ENCODE measurements at places on chromosomes 12 and 14.

- DNase-seq = no peak
These were observed 51.2 kb downstream of the OSBPL8 start for GRCh38 chr12:76508128-76508980.

GRCh38 chr12:62950317-62950716 lies 15.4 kb upstream of the PPM1H start:
- no peak for DNase-seq

GRCh38 chr12:25241167-25242020 lies 9.3 kb downstream of the KRAS start:
- DNase-seq = no peak

- DNase-seq = no peak
These were observed 77.7 kb downstream of the SLC15A4 start for GRCh38 chr12:128745772-128746689.

DNA sequence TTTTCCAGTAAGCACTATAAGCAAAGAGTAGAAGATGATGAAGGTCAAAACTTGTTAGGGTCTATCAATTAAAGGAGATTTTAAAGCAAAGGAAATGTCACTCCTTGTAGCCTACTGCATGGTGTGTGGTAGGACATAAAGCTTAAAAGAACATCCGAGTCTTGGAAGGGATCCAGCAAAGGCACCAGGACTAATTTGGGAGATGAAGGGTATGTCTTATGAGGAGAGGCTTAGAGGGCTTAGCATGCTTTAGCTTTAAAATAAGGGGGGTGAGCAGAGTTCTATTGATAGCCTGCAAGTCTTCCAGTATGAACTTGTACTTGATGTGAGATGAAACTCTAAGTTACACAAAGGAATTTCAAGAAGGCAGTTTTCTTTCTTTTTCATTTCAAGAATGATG lies 11.8 kb upstream of the MYBPC1 start:
- DNase-seq = no peak

DNA sequence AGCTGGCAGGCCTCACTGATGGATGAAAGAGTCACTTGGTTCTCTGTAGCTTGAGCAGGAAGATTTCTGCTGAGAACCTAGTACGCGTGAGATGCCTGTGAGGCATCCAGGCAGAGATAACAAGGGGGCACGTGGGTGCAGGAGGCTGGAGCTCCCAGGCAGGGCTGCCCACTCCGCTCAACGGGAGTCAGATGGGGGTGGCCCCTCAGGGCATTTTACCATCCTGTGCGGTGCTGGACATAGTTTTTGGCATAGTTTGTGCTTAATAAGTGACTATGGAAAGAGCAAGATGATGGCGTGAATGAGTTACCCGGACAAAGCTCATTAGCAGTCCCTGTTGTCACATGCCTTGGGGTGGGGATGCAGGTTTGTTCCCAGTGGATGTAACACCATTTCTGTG lies 182.8 kb downstream of the TSPAN9 start:
- no peak for DNase-seq

DNA sequence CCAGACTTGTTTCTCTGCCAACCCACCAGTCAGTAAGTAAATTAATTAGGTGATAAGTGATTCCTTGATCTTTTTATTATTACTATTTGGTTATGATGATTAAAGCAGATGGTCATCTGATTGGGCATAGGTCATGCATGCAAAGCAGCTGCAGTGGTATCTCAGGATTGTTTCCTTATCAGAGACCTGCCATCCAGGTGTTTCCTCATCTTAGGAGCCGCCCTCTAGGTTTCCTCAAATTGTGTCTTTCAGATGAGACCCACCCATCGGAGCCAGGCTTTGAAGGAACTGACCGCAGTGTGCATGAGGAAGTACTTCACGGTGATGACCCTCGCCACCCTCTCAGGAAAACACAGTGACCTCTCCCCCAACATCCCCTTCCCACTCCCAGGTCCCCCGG lies 63.3 kb downstream of the ZFP36L1 start:
- DNase-seq = no peak

DNA sequence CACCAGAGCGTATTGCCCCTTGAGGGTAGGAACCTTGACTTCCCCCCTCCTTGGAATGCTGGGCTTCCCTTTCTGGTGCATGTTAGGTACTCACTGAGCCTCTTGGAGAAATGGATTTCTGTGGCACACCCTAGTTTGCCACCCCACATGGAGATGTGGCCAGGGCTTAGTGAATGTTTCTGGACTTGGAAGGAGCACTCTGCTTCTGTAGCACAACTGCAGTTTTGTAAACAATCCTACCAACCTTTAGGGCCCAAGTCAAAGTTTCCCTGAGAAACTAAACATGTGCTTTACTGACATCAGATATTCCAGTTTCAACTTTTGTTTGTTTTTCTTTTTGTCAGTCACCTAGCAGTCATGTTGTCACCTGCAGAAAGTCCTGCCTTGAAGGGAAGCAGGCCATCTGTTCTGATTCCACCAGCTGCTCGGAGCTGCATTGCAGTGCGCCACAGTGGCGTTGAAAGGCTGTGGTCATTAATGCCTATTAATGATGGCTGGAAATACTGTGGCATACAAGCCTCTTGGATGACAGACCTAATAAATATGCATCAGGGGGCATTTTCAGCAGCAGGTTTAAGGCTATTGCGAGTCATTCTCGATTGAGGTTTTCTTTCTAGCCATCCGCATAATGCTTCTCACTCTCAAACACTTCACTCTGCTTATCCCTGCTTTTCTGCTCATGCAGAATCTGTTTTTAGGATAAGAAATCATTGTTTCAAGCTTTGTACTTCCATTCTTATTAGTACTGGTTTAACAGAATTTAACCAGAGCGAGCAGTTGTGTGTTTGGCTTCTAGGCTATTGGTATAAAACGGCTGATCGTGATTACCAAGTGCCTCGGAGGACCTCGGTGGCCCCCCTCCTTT lies 7.8 kb downstream of the PELI2 start:
- no peak for DNase-seq

GRCh38 chr12:64660237-64661018 lies 50.1 kb downstream of the RASSF3 start:
- no peak for DNase-seq

GRCh38 chr12:28313631-28314030 lies 123.4 kb downstream of the CCDC91 start:
- DNase-seq = no peak

GRCh38 chr12:53751336-53752191 lies at the start of gene CISTR:
TSS of gene CISTR (minus strand) at chr12:53751979.
- DNase-seq = no peak

DNA sequence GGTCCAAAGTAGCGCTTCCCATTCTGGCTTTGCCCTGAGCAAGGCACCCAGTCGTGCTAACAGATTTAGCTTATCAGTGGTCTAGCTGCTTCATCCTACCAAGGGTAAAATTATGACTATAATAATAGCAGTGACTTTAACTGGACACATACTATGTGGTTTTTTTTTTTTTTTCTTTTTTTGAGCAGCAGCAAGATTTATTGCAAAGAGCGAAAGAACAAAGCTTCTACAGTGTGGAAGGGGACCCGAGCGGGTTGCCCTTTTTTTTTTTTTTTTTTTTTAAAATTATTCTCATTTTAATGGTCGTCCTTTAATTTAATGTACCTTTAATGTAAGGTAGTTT lies 505 bp downstream of the HELB start:
- DNase-seq = no peak

GRCh38 chr12:117069926-117070900 lies 29.0 kb downstream of the TESC start:
- no peak for DNase-seq

DNA sequence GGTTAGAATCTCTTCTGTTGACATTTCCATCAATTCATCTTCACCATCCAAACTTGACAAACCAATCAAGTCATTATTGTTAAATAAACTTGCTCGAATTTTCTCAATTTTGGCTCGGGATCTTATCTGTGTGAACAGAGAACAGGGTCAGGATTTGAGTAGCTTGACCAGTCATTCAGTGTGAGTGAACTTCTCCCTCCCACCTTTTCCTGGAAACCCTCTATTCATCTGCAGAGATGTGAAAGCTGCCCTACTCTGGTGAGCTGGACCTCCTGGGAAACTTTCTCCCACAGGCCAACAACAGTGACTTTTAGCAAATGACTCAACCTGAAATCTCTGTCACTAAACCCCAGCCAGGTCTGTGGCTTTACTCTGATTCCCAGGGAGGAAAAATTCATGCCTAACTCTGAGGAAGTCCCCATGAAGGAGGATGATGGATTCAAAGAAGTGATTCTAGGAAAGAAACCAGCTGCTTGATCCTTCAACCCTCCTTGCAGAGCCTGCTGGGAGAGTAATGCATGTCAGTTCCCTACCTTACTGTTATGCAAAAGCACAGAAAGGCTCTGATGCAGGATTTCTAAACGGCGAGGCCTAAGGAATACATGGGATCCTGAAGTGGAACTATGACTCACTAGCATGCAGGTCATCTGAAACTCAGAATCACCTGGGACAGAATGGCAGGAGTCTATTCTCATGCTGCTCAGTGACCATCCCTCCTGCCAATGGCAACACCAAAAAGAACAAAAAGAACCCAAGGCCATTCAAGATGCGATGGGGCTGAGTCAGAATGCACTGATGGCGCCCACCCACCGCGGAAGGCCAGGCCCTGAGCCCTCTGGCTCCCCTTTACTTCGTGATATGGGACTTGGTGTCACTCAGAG lies 58.0 kb downstream of the TRAFD1 start:
- no peak for DNase-seq

Data from cortex of kidney (tissue), 1 donor.